PC-3 (cell line): ENCODE measurements at places on chromosomes 3 and 15.

DNA sequence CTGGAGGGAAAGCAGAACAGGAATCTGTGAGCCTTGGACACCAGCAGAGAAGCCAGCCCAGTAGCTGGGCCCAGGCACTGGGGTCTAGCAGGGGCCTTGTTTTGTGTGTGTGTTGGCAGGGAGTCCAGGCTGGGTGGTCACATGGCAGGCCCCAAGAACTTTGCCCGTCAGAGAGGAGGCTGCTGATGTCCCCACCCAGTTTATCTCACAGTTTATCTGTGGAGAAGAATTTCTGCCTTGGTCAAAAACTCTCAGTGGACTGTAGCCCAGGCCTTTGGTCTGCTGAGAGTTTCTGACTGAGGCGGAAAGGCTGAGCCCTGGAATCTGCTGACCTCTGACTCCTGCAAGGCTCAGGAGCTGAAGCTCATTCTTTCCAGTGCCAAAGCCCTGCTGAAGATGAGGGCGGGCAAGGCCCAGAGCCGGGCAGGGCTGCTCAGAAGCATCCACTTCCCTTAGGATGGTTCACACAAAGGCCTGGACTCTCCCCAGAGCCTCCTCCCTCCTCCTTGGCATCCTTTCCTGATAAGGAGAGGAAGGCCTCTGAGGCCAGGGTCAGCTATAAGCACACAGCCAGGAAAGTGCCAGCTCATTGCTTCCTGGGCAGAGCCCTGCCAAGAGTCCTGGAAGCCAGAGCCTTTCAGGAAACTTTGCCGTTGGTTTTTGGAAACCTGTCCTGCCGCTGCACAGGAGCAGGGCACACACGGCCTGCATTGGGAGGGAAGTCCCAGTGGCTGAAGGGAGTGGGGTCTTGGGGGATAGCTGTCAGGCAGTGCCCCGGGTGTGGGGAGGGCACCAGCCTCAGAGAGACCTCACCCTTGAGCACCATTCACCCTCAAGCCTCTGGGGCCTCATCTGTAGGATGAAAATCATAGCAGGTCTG is 37.2 kb upstream of the SLCO2A1 start:
- no peaks in the 10 kb centered on the region for H3K27me3 ChIP-seq
- no peaks in the 10 kb centered on the region for H3K4me1 ChIP-seq
- H3K36me3 ChIP-seq: no peaks in the 10 kb centered on the region
- no peak overlapping the region for H3K4me3 ChIP-seq
- H3K27ac ChIP-seq: no peak overlapping the region

DNA sequence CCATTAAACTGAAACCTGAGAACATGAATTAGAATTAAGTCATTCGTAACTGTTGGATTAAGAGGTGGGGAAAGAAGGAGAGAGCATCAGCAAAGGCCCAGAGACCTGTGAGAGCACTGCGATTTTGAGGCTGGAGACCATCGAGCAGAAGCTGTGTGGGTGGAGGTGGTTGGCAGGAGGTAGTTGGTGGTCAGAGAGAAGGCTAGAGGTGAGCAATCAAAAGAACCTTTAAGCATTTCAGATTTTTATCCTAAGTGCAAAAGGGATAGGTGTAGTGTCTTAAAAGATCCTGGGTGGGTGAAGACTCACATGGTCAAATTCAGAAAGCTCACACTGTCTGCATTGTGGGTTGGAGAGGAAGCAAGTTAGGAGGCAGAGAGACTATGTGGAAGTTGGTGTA is 65.1 kb upstream of the TEX264 start:
- no peak overlapping the region for H3K4me3 ChIP-seq
- no peak for DNase-seq
- no peaks in the 10 kb centered on the region for H3K36me3 ChIP-seq
- no peaks in the 10 kb centered on the region for H3K27me3 ChIP-seq
- H3K4me1 ChIP-seq: no peaks in the 10 kb centered on the region
- no peak overlapping the region for H3K27ac ChIP-seq

DNA sequence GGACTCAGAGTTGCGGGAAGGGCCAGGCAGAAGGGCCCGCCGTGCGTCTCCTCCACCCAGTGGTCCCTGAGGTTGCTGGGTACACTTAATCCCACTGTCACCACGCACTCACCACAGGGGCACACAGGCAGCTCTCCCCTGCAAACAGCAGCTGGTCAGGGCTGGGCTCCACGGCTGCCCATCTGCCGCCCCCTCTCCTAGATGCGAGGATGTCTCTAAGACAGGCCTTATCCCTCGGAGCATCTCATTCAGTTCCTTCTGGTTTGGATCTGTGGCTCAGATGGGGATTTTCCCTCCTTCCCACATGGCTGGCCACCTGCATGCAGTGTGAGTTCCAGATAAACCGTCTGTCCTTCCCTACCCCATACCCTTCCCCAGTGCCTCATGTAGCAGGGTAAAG is 26.3 kb downstream of the MRPS11 start:
- H3K27me3 ChIP-seq: no peaks in the 10 kb centered on the region
- H3K4me1 ChIP-seq: no peaks in the 10 kb centered on the region
- H3K4me3 ChIP-seq: no peak overlapping the region
- H3K27ac ChIP-seq: no peak overlapping the region
- H3K36me3 ChIP-seq: no peaks in the 10 kb centered on the region
- DNase-seq: no peak

- H3K27ac ChIP-seq: no peak overlapping the region
- no peak overlapping the region for H3K4me3 ChIP-seq
- H3K27me3 ChIP-seq: peaks cover 49% of the 10 kb centered on the region
- H3K36me3 ChIP-seq: no peaks in the 10 kb centered on the region
- H3K4me1 ChIP-seq: no peaks in the 10 kb centered on the region
Measured at GRCh38 chr15:79082363-79083070, 8.1 kb downstream of the RASGRF1 start.

DNA sequence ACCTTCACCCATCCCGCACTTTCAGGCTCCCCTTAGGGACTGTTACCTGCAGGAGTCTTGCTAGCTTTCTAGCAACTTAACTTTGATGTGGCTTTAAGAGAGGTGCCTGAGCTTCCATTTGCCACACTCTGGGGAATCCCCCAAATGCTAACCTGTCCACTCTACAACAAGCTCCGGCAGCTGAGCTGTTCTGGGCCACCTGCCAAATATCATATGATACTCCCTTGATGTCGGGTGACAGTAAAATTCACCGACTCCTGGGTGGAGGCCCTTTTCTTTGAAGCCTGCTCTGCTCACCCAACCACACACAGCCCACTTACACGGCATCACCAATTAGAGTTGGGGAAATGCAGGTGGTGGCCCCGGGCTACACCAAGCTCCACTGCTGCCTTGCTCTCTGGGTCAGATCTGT is 38.0 kb upstream of the XCR1 start:
- no peak overlapping the region for H3K4me3 ChIP-seq
- H3K27ac ChIP-seq: no peak overlapping the region
- H3K36me3 ChIP-seq: no peaks in the 10 kb centered on the region
- H3K27me3 ChIP-seq: no peaks in the 10 kb centered on the region
- DNase-seq: peak; percentile 90

DNA sequence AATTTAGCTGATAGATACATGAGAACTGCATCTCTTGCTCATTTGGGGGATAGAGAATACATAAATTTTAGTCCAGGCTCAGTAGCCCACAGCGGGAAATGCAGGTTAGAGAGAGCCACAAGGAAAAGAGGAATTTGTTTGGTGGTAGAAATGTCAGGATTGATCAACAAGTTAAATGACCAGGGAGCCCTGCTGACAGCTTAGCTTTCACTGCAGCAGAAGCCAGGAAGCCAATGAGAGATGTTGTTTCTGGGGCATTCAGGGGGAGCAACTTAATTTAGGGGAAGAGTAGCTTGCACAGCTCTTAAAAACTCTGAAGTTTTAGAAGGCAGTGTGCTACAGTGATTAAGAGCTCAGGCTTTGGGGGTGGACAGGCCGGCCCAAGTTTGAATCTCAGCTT is 22.7 kb downstream of the ARHGEF26 start:
- H3K27ac ChIP-seq: no peak overlapping the region
- peaks cover 11% of the 10 kb centered on the region; the same call in 1 of the 2 replicates for H3K4me1 ChIP-seq
- no peak for DNase-seq
- no peaks in the 10 kb centered on the region for H3K36me3 ChIP-seq
- no peaks in the 10 kb centered on the region for H3K27me3 ChIP-seq

GRCh38 chr15:52093167-52093538 is 19.4 kb downstream of the BCL2L10 start:
- H3K27me3 ChIP-seq: no peaks in the 10 kb centered on the region
- peaks cover 33% of the 10 kb centered on the region for H3K4me1 ChIP-seq
- DNase-seq: no peak

DNA sequence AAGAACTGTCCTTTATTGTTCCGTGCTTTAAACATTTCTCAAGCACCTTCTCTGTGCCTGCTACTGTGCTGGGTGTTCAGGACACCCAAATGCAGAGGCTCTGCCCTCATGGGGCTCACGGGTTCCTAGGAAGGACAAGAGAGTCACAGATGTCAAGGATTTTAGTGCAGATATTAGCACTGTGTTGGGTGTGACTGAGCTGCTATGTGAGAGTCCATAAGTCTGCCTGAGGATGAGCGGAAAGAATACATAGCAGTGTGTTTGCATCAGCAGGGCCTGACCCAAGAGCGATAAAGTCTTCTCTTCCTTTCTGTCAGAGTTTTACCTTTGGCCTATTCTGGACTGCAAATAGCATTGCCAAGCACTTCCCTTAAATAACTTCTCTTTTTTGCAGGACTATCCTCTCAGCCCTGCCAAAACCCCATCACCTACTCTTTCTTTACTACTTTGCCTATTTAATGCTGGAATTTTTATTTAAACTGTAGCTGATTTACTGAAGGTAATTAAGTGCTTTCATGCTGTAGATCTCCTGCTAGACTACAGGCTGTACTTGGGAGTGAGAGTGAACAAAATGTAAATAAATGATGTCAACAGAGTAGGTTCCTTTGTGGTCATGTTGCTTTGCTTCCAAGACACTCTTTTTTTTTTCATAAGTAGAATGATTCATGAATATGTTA is 459.4 kb upstream of the TPRG1 start:
- H3K27ac ChIP-seq: peak overlapping the region; percentile 72
- DNase-seq: peak; percentile 77
- no peaks in the 10 kb centered on the region for H3K36me3 ChIP-seq
- H3K4me1 ChIP-seq: peaks cover 40% of the 10 kb centered on the region
- peak overlapping the region; percentile 7; the same call in 1 of the 2 replicates for H3K4me3 ChIP-seq
